ENCODE measurements at places on chromosomes 13 and 19.

- DNase-seq: no peak
These were observed 6.0 kb downstream of the PCDH8 start for GRCh38 chr13:52842441-52842840.

DNA sequence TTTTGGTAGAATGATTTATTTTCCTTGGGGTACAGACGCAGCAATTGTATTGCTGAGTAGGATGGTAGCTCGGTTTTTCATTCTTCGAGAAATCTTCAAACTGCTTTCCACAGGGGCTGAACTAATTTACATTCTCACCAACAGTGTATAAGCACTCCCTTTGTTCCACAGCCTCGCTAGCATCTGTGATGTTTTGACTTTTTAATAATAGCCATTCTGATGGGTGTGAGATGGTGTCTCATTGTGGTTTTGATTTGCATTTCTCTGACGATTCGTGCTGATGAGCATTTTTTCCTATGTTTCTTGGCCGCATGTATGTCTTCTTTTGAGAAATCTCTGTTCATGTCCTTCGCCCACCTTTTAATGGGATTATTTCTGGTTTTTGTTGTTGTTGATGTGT, 54.8 kb upstream of the UQCRFS1 start:
- no peak for DNase-seq

- peak; percentile 25 for DNase-seq
These were observed 717 bp downstream of the EEF2 start for GRCh38 chr19:3984584-3984907.

DNA sequence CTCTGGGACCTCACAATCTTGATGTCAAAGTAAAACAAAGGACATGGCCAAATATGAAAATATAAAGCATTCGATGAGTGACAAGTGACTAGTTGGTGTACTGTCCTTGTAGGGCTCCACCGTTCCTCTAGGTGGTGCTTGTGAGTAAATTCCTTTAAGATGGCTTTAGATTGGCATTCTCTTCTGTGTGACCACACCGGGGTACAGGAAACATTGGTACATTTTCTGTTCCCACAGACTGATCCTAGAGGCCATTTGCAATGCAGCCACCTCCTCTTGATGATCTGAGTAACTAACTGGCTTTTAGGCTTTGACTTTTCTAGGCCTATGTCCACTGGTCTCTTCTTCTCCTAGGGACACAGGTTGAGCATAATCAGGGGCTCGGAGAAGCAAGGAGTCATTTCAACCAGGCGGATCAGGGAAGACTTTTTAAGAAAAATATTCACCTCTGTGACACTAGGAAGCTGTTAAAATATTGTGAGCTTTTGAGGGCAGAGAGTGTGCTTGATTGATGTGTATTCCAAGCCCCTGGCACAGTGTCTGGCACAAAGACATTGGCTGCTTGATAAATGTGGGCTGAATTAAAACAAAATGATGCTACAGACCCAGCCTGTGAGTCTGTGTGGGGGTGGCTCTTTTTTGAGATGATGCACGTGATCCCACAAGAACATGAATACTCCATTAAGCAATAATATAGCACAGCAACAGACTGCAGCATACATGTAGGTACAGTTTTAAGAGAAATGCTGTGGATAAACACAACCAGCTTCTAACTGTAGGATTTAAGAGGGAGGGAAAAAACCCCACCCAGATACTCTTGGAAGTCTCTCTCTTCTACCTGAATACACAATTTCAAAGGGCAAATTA, 21.0 kb downstream of the EPSTI1 start:
- DNase-seq: peak; percentile 46

DNA sequence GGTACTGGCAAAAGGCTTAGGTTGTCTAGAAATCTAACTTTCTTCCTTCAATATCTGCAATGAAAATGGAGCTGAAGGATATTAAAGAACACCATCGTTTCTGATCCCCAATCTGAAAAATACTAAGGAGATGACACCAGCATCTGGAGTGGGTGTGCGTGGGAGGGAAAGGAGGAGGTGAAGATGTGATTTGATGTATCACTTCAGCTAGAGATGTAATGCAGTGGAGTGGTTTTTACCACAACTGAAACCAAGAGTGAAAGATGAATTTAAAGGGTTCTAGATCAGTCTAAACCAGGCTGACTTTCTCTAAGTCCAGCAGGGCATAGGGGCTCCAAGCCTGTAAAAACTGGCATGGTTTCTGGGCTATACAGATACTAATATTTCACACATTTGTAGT, 148.4 kb downstream of the AKAP11 start:
- DNase-seq: peak; percentile 53

DNA sequence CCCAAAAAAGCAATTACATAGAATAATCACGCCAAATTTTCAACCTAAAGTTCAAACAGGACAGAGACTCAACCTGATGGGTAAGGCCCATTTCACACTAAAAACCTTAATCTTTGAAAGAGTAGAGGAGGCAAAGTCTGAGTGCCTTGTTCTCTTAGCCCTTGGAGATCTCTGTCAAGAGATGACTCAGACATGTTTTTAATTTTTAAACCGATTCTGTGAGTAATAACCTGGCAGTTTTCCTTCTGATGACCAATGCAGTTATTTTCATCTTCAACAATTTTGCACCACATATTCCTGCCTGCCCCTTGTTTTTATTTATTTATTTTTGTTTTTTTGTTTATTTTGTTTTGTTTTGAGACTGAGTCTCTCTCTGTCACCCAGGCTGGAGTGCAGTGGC, 11.5 kb upstream of the TNFSF9 start:
- DNase-seq: no peak

DNA sequence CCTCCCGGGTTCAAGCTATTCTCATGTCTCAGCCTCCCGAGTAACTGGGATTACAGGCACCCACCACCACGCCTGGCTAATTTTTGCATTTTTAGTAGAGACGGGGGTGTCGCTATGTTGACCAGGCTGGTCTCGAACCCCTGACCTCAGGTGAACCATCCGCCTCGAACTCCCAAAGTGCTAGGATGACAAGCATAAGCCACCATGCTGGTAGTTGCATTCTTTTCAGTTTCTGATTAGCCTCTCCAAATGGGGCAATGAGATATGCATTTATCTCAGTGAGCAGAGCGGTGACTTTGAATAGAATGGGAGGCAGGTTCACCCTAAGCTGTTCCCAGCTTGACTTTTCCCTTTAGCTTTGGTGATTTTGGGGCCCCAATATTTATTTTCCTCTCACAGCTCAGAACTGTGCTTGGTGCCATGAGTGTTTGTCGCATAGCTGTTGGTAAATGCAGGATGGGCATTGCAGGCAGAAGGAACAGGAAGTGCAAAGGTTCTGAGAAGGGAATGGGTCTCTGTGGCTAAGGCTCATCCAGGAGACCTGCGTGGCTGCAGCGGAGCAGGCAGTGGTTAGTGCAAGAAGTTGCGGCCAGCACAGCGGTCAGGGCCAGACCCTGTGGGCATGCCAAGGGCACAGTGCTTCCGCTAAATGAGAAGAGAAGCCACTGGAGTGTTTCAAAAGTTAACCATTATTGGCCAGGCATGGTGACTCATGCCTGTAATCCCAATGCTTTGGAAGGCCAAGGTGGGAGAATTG, 20.7 kb downstream of the LYPD3 start:
- DNase-seq: no peak

DNA sequence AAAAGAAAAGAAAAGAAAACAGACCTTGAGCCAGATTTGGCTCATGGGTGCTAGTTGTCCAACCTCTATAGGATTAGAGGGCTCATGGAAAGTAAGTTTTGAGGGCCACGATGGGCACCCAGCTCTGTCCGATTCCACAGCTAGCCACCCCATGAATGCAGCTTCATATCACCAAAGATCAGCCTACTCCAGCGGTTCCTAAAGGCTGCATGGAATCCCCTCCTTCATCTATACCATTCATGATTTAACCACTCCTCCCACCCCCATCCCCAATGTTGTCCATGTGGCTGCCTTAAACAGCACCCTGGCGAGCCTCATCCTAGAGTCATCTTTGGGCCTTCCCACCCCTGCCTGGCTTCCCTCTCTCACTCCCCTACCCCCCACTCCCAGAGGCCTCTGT, 2.1 kb downstream of the MVB12A start:
- DNase-seq: no peak

- DNase-seq: peak; percentile 71
These were observed at the start of gene GJA3 for GRCh38 chr13:20160306-20161274. GJA3 (minus strand) TSS chr13:20161052; CDS start chr13:20143288, 17,764 bp downstream.

DNA sequence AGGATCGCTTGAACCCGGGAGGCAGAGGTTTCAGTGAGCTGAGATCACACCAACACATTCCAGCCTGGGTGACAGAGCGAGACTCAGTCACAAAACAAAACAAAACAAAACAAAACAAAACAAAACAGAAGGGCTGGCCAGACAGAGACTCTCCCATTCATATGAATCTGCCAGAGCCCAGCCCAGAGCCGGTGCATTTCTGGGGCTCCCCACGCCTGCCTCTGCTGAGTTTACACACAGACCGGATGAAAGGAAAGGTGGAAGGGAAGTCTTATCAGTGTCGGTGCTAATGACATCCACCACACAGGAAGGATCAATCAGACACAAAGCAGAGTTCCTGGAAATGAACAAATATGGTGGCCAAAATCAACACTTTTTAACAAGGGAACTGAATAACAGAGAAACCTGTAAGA, 6.8 kb downstream of the TRAPPC6A start:
- DNase-seq: peak; percentile 33

DNA sequence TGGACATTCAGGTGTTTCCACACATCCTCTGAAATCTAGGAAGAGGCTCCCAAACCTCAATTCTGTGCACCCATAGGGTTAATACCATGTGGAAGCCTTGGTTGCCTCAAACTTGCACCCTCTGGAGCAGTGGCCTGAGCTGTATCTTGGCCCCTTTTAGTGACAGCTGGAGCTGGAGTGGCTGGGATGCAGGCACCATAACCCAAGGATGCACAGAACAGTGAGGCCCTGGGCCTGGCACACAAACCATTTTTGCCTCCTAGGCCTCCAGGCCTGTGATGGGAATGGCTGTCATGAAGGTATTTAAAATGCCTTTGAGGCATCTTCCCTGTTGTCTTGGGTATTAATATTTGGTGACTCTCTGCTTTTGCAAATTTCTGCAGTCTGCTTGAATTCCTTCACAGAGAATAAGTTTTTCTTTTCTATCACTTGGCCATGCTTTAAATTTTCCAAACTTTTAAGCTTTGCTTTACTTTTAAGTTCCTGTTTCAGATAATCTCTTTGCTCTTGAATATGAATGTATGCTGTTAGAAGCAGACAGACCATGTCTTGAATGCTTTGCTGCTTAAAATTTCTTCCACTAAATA, 1594.5 kb upstream of the PCDH20 start:
- DNase-seq: no peak

GRCh38 chr19:10544753-10545251, 1.1 kb downstream of the ATG4D start:
- no peak for DNase-seq

DNA sequence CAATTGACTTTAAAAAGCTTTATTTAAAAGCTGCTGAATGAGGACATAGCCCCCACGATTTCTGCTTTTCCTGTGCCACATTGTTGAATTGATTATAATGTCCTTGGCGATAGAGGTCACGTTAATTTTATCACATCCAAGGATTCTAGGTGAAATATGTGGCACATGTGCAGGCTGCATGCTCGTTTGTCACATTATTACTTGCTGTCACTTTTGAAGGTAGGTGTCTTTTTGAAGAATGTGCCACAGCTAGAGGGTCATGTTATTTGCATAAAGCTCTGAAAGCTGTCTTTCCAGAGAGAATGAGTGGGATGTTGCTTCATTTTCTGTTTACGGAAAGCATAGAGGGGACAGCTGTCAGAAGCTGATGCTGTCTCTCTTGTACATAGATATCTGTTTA, 927.6 kb upstream of the ATXN8OS start:
- no peak for DNase-seq

DNA sequence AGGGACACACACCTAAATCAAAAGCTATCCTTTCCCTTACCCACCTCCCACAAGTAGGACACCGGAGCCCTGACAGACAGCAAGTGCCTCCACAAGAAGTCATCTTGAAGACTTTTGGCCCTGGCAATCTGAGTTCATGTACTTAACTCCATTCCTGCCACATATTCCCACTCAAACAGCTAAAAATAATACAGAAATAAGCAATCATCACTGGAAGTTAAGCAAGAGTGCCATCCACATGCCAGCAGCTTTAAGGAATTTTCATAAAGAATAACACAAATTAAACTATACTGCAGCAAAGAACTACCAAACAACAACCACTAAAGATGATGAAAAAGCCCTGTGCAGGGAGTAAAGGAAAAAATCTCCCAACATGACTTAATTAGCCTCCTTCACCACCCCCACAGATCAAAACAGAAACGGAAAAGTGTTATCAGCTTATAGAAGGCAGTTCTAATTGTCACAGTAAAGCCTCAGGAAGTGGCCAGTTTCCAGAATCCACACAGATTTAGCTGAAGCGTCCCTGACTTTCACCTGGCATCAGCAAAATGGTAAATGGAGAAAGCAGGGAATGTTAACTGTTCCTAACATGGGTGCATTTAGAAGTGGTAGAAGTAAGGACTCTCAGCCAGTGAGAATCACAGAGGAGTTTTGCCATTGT, 343.9 kb downstream of the TBC1D4 start:
- no peak for DNase-seq

- peak; percentile 42 for DNase-seq
These were observed at the start of gene LRRC8E for GRCh38 chr19:7888145-7888825. LRRC8E (plus strand) TSS chr19:7888510; CDS start chr19:7895604, 7,094 bp downstream.

DNA sequence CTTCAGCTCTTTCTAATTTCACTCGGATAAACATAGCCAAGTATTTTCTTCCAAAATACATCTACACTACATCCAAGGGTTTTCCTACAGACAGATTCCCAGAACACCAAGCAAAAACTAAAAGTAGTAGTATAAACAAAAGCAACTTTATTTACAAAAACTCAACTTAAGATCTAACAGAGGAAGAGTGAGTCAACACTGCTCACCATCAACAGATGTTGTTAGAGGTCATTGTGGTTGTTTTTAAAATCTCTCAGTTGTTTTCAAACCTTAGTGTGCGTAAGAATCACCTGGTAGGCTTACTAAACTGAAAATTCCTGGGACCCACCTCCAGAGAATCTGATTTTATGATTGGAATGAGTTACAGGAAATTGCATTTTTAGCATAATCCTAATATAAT, 631.7 kb upstream of the SGCG start:
- DNase-seq: no peak

DNA sequence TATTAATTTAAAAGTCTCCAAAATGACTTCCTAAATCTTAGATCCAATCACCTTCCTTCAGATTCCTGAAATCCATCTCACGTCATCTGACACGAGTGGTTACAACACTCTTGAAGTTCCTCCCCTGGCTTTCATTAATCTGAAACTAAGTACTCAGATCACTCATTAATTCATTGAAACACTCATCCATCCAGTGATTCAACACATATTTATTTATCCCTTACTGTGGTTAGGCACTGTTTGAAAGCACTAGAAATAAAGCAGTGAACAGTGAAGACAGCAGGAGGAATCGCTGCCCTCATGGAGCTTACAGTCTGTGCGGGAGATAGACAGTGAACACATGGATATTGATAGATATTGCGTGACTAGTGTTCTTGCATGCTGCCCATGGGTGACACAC, 472.4 kb downstream of the DCT start:
- DNase-seq: no peak

DNA sequence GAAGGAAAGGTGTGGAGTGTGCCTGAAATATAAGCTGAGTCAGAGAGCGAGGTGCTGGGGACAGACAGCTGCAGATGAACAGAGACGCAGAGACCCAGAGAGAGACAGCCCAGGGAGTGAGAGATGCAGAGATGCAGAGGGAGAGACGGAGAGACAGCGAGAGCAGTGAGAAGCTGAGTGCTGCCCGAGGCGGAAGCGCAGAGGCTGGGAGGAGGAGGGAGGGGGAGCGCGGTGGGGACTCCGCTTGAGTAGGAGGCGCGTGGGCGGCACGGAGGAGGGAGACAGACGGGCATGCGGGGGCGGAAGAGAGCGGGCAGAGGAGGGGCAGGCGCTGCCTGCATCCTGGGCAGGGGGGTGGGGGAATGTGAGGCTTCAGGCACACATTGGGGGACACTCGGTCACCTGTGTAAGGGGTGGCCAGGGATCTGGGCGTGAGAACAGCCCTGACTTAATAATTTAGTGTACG, 25.7 kb downstream of the SLC8A2 start:
- peak; percentile 89 for DNase-seq

All from activated CD4-positive, alpha-beta T cell treated with anti-CD3 and anti-CD28 coated beads for 4 hours (primary cell).